ENCODE measurements at places on chromosomes 7 and 10. TPM values are rescaled to one million over a fixed set of nuclear protein-coding genes. Genes with fewer than 3 reads are reported as not detected.

GRCh38 chr7:190196-190595 lies 2.2 kb upstream of the FAM20C start:
- no peak overlapping the region for H3K4me3 ChIP-seq
- no peaks in the 10 kb centered on the region for H3K27me3 ChIP-seq
- no peak overlapping the region for H3K27ac ChIP-seq

DNA sequence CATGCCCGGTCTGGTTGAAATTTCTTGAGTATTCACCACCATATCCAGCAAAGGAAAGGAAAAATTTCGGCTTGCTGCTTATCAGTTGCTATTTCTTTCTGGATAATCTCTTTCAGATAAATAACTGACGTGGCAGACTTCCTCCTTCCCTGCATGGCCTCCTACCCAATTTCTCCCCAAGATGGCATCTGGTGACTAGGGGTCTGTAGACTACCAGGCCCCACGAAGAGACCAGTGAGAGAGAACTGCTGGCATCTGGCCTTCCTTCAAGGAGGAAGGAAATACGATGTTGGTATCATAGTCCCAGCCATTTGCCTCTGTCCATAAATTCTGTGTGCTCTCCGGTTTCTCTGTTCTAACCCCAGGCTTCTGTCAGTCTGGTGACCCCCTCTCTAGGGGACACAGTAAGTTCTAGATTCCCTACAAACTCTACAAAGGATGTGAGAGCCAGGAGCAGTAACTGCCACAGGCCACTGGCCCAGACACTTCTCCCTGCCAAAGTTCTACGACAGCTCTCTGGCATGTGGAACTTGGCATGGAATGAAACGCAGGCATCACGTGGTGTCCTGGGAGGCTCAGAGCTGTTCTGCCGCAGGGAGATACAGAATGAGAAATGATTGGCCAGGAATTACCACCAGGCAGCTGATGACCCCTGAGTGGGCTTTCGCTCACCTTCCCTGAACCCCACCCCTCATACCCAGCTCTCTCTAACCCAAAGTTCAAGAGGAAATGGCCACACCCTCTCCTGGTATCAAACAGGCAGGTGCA lies 30.0 kb upstream of the MSRB2 start:
- H3K36me3 ChIP-seq = no peaks in the 10 kb centered on the region
- no peak overlapping the region for H3K4me3 ChIP-seq
- peak overlapping the region; percentile 92 for H3K27ac ChIP-seq
- no peaks in the 10 kb centered on the region for H3K27me3 ChIP-seq
- H3K4me1 ChIP-seq = peaks cover 4% of the 10 kb centered on the region
- DNase-seq = peak; percentile 86

GRCh38 chr10:92110039-92110794 lies 180.7 kb downstream of the CPEB3 start:
- H3K36me3 ChIP-seq = no peaks in the 10 kb centered on the region
- no peaks in the 10 kb centered on the region for H3K27me3 ChIP-seq
- H3K4me3 ChIP-seq = no peak overlapping the region
- no peak for DNase-seq
- H3K4me1 ChIP-seq = peaks cover 4% of the 10 kb centered on the region

DNA sequence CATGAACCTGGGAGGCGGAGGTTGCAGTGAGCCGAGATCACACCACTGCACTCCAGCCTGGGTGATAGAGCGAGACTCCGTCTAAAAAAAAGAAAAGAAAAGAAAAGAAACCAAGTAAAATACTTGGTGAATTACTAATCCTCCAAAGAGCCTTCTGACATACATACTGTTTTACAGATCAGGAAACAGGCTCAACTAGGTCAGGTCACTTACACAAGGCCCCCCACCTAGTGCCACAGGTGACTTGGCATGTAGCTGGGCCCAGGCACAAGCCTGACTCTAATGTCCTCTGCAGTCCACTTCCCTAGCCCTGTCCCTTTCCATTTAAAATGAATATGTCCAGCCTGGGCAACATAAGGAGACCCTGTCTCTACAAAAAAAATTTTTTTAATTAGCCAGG lies 157.0 kb downstream of the TPST1 start:
- no peak overlapping the region for H3K4me3 ChIP-seq
- H3K36me3 ChIP-seq = no peaks in the 10 kb centered on the region
- DNase-seq = no peak
- H3K27me3 ChIP-seq = no peaks in the 10 kb centered on the region
- no peaks in the 10 kb centered on the region for H3K4me1 ChIP-seq

DNA sequence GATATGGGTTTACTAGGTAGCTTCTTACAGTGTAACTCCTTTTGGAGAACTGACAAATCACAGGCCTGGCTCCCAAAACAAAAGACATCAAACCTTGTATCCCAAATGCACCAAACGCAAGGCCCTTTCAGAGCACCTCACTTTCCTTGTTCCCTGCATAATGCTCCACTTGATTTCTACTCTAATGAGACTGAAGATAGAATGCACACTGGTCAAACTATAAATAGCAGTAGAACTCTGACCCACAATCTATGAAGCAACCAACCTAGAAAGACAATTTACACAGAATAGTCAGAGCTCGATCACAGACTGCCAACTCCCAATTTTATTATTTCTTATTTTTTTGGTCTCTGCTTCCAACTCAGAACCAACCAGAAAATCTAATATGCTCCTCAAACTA lies 214.4 kb downstream of the CACNA2D1 start:
- H3K27me3 ChIP-seq = no peaks in the 10 kb centered on the region
- DNase-seq = no peak
- H3K4me1 ChIP-seq = no peaks in the 10 kb centered on the region

DNA sequence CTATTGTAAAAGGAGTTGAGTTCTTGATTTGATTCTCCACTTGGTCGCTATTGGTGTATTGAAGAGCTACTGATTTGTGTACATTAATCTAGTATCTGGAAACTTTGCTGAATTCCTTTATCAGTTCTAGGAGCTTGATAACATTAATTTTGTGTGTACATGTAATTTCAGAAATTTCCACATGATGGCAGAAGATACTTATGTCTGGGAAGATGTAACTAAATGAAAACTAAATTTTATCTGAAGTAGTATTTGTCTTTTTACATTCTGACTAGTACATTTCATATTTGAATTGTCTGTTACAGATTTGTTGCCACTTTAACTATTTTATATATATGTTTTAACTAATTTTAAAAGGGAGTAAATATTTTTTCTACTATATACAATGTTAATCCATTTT lies 27.6 kb downstream of the SDHAF3 start:
- no peak for DNase-seq
- no peaks in the 10 kb centered on the region for H3K27me3 ChIP-seq
- H3K27ac ChIP-seq = no peak overlapping the region
- H3K4me1 ChIP-seq = no peaks in the 10 kb centered on the region

DNA sequence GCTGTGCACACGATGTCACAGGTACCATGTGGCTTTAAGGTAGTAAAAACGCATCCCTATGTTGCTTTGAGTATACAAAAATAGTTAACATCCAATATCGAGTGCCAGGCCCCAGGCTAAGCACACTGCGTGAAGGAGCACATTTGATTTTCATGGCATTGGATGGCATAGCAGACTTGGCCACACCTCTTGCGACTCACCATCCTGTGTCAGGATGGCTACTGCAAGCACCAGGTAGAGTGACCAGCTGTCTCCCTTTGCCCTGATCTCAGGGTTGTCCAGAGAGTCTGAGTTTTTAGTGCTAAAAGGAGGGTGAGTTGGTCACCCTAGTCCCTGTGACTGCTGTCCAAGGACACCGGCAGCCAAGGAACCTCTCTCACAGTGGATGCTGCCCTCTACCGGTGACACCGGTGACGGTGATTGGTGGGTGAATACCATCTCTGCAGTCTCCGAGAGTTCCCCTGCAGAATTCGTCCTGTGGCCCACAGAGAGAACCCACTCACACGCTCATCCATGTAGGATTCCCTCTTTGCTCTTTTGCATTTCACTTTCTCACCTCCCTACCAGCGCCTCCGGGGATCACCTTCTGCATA lies 76.1 kb downstream of the BICC1 start:
- no peaks in the 10 kb centered on the region for H3K36me3 ChIP-seq
- H3K4me3 ChIP-seq = no peak overlapping the region
- no peak overlapping the region for H3K27ac ChIP-seq
- no peaks in the 10 kb centered on the region for H3K27me3 ChIP-seq
- DNase-seq = no peak

DNA sequence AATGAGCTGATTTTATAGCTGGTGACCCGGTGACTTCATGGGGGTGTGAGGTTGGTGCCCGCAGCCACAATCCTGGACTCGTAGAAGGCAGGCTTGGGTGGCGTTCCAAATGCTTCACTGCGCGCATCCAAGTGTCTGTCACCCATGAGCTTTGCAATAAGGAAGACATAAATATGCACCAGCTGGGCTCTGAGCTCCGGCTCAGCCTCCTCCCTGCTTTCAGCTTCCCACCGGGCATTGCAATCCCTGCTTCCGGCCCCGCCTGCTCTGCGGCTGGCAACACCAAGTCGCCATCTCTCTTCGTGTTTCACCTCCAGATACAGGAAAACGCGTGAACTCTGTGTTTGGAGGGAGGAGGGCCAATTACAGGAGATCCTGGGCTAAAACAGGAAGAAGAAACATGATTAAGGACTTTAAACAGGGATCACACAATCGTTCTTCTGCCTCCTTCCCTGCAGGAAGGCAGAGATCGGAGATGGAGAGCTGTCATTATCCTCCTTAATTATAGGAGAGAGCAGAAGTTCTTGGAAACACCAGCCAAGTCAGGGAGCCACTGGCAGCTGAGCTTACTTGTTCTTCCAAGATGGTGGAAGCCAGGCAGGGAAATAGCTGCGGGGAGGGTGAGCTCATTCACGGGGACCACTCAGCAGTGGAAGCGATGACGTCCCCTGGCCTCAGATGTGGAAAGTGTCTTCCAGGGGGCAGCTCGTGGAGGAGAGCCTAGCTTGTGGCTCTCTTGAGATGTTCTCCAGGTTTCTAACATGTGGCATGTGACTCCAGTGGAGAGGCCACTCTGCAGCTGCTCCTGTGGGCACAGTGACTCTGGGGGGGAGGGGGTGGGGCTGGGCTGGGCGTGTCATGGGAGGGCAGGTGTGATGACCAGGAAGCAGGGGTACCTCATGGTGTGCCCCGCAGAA lies 134.9 kb downstream of the CAMK1D start:
- H3K4me3 ChIP-seq = no peak overlapping the region
- H3K27ac ChIP-seq = peak overlapping the region; percentile 85
- no peaks in the 10 kb centered on the region for H3K36me3 ChIP-seq
- DNase-seq = peak; percentile 51

DNA sequence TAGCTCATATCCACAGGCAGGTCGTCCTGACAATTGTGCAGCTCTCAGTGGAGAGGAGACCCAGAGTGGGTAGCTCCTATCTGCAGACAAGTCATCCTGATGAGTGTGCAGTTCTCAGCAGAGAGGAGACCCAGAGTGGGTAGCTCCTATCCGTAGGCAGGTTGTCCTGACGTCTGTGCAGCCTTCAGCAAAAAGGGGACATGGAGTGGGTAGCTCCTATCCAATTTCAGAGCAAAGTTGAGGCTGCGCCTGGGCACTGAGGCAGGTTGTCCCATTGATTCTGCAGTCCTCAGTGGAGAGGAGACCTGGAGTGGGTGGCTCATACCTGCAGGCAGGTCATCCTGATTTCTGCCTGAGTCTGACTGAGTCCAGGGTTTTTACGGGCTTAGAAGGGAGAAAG lies 111.8 kb downstream of the HPSE2 start:
- no peak for DNase-seq
- no peak overlapping the region for H3K4me3 ChIP-seq
- no peaks in the 10 kb centered on the region for H3K4me1 ChIP-seq

- H3K4me1 ChIP-seq = no peaks in the 10 kb centered on the region
- H3K4me3 ChIP-seq = no peak overlapping the region
- no peak overlapping the region for H3K27ac ChIP-seq
- no peak for DNase-seq
These were observed 73.5 kb downstream of the ST8SIA6 start for GRCh38 chr10:17380888-17381287.

- H3K4me1 ChIP-seq = no peaks in the 10 kb centered on the region
- H3K27me3 ChIP-seq = peaks cover 1% of the 10 kb centered on the region
- H3K4me3 ChIP-seq = no peak overlapping the region
These were observed 89.0 kb downstream of the ST8SIA6 start for GRCh38 chr10:17365402-17365801.

GRCh38 chr10:49075743-49076142 lies 39.6 kb downstream of the VSTM4 start:
- peaks cover 1% of the 10 kb centered on the region for H3K4me1 ChIP-seq
- H3K27ac ChIP-seq = no peak overlapping the region
- H3K4me3 ChIP-seq = no peak overlapping the region
- H3K27me3 ChIP-seq = no peaks in the 10 kb centered on the region
- DNase-seq = no peak

DNA sequence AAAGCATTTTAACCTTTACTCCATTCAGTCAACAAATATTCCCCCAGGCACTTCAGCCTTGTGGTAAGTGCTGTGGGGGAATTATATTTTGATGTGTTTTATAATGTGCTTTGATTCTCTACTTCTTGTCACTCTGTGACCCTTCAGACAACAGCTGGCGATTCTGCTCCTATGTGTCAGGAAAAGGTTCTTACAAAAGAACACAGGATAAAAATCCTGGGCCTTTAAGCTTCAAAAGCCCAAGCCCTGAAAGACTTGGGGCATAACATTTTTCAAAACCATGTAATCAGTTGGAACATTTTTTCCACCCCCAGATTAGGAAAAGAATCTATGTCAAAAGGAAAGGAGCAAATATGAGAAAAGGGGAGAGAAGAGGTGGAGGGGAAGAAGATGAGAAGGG lies 37.8 kb upstream of the LRRC17 start:
- H3K27me3 ChIP-seq = no peaks in the 10 kb centered on the region
- peaks cover 1% of the 10 kb centered on the region for H3K4me1 ChIP-seq
- no peak for DNase-seq
- peaks cover 2% of the 10 kb centered on the region for H3K36me3 ChIP-seq
- peak overlapping the region; percentile 80 for H3K27ac ChIP-seq
- no peak overlapping the region for H3K4me3 ChIP-seq

DNA sequence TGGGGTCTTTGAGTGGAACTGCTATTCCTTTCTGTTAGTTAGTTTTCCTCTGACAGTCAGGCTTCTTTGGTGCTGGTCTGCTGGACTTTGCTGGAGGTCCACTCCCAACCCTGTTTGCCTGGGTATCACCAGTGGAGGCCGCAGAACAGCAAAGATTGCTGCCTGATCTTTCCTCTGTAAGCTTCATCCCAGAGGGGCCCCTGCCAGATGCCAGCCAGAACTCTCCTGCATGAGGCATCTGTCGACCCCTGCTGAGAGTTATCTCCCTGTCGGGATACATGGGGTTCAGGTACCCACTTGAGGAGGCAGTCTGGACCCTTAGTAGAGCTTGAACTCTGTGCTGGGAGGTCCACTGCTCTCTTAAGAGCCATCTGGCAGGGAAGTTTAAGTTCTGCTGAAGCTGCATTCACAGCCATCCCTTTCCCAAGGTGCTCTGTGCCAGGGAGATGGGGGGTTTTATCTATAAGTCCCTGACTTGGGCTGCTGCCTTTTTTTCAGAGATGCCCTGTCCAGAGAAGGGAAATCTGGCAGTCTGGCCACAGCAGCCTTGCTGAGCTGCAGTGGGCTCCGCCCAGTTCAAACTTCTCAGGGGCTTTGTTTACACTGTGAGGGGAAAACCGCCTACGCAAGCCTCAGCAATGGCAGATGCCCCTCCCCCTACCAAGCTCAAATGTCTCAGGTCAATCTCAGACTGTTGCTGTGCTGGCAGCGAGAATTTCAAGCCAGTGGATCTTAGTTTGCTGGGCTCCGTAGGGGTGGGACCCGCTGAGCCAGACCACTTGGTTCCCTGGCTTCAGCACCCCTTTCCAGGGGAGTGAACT lies 89.7 kb upstream of the CDK6 start:
- H3K4me3 ChIP-seq = no peak overlapping the region
- H3K27me3 ChIP-seq = no peaks in the 10 kb centered on the region
- no peaks in the 10 kb centered on the region for H3K36me3 ChIP-seq
- no peaks in the 10 kb centered on the region for H3K4me1 ChIP-seq

Gene CALHM3
- not detected for total RNA-seq

Gene LBX1
- total RNA-seq = not detected

Gene FOXI2
- total RNA-seq = 0.23 TPM

Gene HPS1
- total RNA-seq = 52.2 TPM

Gene FGFBP3
- 1.7 TPM for total RNA-seq

Gene PRKAR2B
- 4.8 TPM for total RNA-seq

Gene GIMAP4
- total RNA-seq = 75.3 TPM

Gene TMEM196
- 0.29 TPM for total RNA-seq
